Activated T-cell treated with anti-CD3 and anti-CD28 coated beads for 4 hours (primary cell): ENCODE measurements at places on chromosomes 4 and X.

- no peak for DNase-seq
Observed at GRCh38 chr4:183843248-183843671, 61.8 kb upstream of the STOX2 start.

DNA sequence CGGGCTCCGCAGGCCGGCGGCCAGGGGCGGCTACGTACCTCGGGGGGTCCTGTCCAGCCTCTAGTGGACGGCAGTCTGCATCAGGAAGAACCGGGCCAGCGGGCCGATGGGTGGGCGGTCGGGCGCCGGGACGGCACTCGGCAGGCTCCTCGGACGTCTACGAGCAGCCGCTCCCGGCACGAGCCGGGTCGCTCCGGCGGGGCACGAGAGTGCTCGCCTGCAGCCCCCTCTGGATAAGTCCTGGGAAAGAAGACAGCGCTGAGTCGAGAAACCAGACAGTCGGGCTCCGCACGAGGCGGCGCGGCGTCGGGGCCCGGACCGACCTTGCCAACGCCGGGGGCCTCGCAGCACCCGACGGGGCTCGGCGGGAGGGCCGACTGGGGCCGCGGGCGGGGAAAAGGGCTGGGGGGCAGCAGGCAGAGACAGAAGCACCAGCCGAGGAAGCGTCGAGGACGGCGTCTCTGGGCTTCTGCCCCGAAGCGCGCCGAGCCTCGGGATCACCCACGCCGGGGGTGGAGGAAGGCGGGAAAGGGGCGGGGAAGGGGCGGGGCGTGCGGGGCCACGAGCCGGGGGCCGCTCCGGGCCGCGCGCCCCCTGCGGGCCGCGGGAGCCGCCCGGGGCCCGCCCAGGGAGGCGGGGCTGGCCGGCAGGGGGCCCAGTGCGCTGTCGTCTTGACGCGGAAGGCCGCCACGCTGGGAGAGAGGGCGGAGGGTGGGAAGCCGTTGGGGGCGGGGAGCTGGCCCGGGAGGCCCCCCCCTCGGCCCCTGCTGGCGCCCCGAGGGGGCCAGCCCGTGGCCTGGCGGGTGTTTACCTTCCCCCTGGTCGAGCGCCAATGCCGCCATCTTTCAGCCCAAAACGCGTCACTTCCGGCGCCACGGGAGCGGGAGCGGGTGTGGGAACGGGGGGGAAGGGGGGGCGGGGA lies 1.9 kb downstream of the KLHL15 start:
- DNase-seq: peak; percentile 65

GRCh38 chr4:3709061-3709845 lies 56.9 kb upstream of the ADRA2C start:
- DNase-seq: no peak

GRCh38 chr4:53913771-53914170 lies 150.6 kb downstream of the CHIC2 start:
- DNase-seq: no peak

GRCh38 chrX:65587616-65588526 lies 53.3 kb upstream of the LAS1L start:
- no peak for DNase-seq

GRCh38 chrX:38335382-38335781 lies 8.1 kb upstream of the RPGR start:
- no peak for DNase-seq

GRCh38 chrX:72584163-72584562 lies 11.5 kb upstream of the HDAC8 start:
- DNase-seq: no peak

GRCh38 chr4:153318696-153319320 lies 25.7 kb upstream of the MND1 start:
- peak; percentile 20 for DNase-seq

DNA sequence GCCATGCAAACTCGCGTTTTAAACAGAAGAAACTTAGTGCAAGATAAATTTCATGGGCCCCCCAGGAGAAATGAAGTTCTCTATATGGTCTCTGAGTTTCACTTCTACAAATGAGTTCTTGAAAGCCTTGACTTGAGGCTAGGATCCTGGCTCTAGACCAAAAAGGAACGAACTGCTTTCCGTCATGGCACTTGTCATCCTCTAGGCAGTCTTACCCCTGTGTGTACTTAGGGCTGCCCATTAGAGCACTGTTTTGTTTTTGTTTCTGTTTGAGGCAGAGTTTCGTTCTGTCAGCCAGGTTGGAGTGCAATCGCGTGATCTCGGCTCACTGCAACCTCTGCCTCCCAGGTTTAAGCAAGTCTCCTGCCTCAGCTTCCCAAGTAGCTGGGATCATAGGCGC lies 29.0 kb downstream of the RNF4 start:
- no peak for DNase-seq

DNA sequence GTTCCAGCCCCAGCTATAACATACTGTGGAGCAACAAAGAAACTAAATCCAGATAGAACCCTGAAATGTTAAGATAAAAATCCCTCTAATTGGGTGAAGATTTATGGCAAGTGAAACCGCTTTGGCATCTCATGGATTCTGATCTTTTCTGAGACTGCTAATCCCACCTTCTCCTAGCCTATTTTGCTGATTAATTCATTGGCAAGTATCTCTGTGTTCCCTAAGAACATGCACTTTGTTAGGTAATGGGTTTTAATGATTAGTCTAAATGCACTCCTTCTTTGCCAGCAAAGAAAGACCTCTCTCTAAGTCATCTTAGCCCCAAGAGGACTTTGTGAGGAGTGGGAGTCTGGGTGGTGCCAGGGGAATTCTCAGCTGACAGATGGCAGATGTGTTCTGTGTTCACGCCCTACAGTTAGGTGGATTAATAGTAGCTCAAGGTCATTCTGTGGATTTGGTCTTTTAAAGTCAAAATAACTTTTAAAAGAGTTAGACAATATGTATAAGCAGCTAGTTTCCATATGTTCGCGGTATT lies 171.3 kb downstream of the UNC5C start:
- DNase-seq: no peak

DNA sequence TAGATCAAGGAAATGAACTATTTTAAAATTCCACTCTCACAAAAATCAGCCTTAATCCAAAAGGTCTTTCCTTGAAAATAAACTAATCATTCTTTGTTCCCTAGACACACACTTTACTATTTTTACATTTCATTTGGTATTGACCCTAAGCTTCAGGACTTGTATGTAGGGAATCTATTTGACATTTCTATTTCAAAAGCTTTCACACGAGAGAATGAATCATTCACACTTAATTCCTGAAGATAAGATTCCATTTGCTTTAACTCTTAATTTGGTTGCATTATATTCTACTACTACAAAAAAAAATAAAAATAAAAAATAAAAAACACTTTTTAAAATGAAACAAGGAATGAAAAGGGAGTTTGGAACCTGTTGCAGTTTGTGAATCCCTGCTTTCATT lies 43.7 kb downstream of the EDNRA start:
- DNase-seq: no peak
